ENCODE measurements at places on chromosomes 1 and 21.

- DNase-seq, result no peak
These were observed 77.5 kb downstream of the SPSB1 start for GRCh38 chr1:9369964-9370788.

DNA sequence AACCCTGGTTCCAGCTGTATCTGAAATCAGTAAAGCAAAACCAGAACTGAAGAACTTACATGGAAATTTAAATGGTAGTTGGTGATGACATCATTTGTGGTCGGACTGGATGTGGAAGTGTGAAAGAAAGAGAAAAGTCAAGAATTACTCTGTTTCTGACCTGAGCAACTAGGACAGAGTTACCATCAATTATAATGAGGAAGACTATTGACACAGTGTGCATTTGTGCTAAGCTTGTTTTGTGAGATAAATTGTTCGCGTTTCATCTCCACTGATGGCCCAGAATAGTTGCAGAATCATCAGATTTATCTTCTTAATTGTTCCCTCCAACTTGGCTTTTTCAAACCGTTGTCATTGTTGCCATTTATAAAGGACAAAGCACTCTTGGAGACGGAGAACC is 410.6 kb upstream of the DEPDC1 start:
- no peak for DNase-seq

GRCh38 chr21:45153358-45154318 is 79.3 kb downstream of the ADARB1 start:
- DNase-seq, result no peak

GRCh38 chr1:182587666-182588499 is 1.2 kb downstream of the RNASEL start:
- no peak for DNase-seq

All from suppressor macrophage treated with lipopolysaccharide for 1 hour (primary cell).